ENCODE measurements at places on chromosomes 2 and 18.
A peak's percentile ranks its signal among the peaks of the same experiment; 100 is the strongest.

DNA sequence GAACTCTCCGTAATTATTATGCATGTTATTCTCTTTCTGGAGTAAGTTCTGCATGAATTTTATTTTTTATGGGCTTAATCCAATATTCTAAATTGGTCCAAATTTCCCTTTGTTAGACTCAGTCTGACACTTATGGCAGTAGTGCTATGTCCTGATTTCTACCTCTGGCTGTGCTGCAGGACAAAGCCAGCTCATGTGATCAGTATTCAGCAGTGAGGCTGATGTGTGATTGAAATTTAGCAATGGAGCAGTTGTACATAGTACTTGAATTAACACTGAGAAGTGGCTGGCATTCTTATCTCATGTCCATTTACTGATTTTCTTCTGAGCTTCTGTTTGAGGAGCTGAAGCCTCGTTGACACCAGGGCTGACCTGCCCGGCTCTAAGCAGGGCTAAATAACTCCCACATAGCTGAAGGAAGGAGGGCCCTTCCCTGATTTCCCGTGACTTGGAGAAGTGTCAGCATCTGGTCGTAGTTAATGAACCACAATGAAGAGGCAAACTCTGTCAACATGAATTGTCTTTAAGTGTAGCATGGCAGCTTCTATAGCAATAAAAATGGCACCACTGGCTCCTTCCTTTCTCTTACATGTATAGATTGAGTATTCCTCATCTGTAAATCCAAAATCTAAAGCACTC lies 159.0 kb upstream of the RASGRP3 start:
- DNase-seq: no peak

GRCh38 chr18:48819781-48820482 lies 130.8 kb downstream of the SMAD7 start:
- DNase-seq: no peak

GRCh38 chr2:147182260-147182659 lies 662.6 kb upstream of the ACVR2A start:
- DNase-seq: peak; percentile 48

- DNase-seq: no peak
Measured at GRCh38 chr2:38260972-38261371, 116.1 kb downstream of the ATL2 start.

DNA sequence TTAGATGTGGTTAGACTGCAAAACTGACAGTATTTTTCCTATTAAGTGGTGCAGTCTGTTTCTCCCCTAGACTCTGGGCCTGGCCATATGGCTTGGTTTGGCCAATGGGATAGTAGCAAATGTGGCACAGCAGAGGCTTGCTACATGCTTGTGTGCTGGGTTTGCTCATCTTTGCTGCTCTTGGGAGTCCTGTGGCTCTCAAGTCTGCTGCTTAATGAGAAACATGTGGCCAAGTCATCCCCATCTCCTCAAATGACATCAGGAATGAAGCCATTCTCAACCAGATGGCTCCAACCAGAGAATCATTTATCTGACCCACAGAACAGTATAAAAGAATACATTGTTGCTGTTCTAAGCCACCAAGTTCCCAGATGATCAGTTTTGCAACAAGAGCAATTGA lies 57.1 kb upstream of the PAX3 start:
- no peak for DNase-seq

DNA sequence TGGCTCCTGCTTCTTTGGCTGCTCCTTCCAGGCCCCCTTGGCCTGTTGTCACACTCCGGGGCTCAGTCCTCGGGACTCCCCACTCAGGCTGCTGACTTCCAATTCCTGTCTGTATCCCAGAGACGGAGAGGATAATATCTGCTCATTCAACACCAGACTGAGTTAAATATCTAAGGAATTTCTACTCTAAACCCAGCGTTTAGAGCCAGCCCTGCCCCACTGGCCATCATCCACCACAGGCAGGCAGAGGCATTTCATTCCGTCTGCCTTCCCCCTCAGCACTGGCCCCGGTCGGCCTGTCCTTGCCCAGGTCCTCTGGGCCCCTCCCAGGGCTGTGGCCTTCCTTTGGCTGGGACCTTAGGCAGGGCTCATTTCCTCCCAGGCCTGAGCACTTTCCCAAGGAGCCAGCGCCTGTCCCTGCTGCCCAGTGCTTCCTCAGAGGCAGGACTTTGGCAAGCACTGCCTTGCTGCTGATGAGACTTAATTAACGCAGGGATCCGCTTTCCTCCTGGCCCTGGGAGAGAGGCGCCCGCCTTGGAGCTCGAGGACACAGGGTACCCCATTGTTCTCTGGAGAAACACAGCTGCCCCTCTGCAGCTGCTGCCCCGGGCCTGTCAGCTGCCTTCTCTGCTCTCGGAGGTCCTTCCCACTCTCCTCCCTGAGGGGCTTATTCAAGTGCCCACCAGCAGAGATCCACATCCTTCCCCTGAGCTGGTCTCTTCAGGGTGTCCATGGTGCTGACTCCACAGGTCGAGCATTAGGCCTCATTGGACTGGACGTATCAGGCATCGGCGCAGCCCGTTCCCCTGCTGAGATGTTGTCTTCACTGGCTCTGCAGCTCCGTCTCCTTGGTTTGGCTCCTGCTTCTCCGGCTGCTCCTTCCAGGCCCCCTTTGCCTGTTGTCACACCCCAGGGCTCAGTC lies 42.8 kb downstream of the ATOH8 start:
- DNase-seq: no peak

DNA sequence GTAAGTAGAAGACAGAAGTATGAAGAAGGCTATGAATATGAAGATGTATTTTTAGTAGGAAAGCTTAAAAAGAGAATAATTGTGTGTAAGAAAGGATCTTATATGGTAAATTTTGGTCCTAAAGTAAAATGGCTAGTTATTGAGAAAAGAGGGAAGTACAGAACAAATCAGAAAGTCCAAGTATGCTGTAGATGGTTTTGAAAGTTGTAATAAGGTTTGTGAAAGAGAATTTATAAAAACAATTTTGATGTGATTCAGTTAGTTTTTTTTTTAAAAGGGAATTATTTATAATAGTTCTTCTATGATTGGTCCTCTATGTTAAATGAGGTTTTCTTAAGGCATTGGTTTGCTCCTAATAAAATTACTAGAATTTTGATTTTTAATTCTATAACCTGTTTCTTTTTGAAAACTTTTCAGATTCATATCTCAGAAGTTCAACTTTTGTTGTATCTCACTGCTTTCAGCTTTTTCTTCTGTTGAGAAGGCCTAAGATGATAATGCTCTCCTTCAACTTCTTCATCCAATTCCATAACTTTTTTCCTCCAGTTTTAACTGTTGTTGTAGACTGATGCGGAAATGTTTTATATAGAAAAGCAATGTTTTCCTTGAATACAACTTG lies 322.7 kb downstream of the NOL4 start:
- no peak for DNase-seq

DNA sequence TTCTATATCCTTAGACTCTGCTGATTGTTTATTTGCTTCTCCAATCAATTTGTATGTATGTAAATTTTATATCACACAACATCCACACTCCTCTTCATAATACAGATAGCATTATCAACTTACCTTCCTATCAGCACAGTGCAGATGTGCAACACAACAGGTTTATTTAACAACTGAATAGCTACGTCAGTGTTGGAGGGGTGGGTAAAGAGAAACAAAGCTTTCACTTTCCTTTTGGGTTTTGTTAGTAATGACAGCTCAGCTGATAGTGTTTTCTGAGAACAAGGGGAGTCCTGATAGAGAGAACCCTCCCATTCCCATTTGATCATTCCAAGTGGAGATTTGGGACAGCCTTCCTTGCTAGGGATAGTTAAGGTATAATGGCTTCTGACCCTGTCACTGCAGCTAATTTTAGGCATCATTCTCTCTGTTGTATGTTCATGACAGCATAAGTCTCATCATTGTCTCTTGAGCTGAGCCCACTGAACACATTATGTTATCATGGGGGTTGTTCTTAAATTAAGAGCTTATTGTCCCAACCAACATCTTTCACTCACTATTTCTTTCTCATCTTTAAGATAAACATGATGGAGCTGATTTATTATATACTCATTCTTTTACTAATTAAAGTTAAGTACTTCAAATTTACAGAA lies 227.7 kb downstream of the GPD2 start:
- no peak for DNase-seq

- DNase-seq: no peak
Measured at GRCh38 chr2:67733517-67733916, 329.3 kb downstream of the C1D start.

- DNase-seq: no peak
Measured at GRCh38 chr2:40465-40864, 5.8 kb downstream of the FAM110C start.
